ENCODE measurements at places on chromosomes 3 and 15.
A peak's percentile ranks its signal among the peaks of the same experiment; 100 is the strongest.

DNA sequence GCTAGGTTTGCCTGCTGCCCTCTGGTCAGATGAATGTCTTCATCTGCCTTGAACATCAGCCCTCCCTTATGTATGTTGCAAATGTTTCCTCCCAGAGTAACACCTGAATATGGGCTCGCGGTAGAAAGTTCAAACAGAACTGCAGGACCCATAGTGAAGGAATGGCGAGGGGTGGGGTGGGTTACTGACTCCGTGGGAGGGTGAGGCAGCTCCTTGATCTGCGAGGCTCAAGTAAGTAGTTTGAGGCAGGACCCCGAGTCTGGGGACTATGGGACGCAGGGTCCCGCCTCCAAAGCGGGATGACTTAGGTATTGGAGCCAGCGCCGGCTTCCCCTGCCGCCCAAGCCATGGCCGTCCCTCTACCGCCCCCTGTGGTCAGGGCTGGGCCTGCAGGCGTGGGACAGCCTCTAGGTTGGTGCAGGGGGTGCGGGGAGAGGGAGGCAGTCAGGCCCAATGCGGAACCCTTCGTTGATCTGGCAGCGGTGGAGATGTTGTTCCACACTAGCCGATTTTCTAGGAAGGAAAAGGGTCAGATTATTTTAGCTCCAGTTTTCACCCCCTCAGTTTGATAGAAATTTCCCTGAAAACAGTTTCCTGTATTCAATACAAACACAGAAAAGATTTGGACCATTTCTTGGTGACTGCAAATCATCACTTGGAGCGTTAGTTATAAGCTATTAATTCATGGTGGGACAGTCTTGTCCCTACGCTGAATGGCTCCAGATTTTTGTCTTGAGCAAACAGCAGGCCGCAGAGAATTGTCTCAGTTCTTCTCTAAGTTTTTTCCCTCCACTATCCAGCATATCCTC lies 72.3 kb downstream of the CORO2B start:
- DNase-seq = no peak

DNA sequence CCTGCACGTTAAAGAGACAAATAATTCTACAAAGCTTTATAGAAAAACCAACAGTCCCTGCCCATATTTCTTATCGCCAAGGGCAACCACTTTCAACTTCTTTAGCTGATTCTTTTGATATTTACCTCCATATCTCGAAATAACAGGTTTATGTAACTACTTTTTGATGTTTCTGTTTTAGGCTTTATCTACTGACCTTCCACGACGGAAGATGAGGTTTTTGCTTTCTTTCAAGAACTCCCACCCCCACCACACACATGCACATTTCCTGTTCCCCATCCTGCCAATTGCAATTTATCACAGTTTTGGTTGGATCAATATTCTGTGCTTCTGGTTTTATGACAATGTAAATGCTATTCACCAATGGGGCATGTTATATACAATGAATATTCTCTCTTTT lies 330.4 kb upstream of the ICE2 start:
- no peak for DNase-seq

- no peak for DNase-seq
Observed at GRCh38 chr3:107431246-107432012, 54.2 kb downstream of the CCDC54 start.

- no peak for DNase-seq
Observed at GRCh38 chr3:54681706-54682105, 246.2 kb downstream of the LRTM1 start.

DNA sequence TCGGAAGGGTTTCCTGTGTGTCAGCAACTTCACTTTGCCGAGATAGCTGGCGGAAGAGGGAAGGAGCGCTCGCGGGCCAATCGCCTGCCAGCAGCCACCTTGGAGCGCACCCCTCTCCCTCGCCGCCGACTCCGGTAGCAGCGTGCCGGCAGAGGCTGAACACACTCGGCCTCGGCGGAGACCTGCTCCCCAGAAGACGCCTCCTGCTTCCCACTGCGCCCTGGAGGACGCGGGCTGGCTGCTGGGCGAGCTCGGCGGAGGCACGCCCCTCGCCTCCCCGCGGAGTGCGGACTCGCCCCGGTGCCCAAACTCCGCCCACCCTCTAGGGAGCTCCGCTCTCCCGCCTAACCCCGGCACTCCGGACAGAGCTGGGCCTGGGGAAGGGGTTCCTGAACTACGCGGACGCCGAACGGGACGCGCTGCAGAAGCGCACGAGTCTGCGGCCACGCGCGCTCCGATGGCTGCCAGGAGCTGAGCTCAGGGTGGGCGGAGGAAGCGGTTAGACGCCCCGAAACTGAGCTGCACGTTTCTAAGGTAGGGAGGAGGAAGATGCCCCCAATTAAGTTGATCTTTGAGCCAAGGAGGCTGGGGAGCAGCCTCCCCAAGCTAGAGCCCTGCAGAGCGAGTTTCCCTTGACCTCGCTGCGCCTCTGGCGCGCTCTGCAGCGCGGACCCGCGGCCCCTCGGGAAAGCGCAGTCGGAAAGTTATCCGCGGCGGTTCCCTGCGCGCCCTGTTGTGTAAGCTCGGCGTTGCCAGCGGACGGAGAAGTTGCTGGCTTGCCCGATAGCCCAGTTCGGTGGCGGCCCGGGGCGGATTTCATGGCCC lies at the start of gene P2RY1:
P2RY1 (plus strand) TSS at position 356 of the 825 bp plus-strand sequence. CDS start 652 bp downstream, outside the sequence.
- DNase-seq = peak; percentile 67

DNA sequence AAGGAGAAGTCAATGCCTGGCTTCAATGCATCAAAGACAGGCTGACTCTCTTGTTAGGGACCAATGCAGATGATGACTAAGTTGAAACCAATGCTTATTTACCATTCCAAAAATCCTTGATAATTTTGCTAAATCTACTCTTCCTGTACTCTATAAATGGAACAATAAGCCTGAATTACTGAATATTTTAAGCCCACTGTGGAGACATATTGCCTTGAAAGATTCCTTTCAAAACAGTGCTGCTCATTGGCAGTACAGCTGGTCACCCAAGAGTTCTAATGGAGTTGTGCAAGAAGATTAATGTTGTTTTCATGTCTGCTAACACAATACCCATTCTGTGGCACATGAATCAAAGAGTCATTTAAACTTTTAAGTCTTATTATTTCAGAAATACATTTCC lies 181.0 kb upstream of the CBLB start:
- DNase-seq = no peak

- DNase-seq = no peak
Observed at GRCh38 chr3:45953536-45953935, 10.3 kb downstream of the CXCR6 start.

DNA sequence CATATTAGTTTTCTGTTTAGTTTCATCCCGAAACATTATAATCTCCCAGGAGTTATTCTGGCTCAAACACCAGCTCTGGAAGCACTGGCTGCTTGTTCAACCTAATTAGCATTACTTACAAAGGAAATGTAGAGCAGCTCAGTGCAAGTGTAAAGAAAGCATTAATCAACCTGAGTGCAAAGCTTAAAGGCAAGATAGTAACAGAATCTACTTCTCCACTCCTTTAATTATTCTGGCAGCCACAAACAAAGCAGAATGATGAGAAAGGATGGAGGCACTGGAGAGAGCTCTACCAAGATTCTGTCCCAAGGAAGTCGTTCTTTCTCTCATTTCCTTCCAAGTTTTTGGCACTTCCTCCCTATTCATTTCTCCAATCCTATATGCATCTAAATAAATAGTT lies 1384.0 kb downstream of the ZPLD1 start:
- DNase-seq = no peak

DNA sequence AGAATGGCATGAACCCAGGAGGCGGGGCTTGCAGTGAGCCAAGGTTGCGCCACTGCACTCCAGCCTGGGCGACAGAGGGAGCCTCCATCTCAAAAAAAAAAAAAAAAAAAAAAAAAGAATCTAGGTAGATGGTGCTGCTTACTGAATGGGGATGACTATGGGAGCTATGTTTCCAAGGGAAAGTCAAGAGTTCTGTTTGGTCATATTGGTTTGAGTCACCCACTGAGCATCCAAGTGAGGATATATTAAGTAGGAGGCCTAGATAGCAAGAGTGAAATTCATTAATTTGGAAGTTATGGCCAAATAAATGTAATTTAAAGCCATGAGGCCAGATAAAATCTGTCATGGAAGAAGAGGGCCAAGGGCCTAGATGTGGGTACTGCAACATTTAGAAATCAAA lies 9.0 kb upstream of the UACA start:
- no peak for DNase-seq

GRCh38 chr15:23035964-23036566 lies 3.3 kb downstream of the TUBGCP5 start:
- no peak for DNase-seq

DNA sequence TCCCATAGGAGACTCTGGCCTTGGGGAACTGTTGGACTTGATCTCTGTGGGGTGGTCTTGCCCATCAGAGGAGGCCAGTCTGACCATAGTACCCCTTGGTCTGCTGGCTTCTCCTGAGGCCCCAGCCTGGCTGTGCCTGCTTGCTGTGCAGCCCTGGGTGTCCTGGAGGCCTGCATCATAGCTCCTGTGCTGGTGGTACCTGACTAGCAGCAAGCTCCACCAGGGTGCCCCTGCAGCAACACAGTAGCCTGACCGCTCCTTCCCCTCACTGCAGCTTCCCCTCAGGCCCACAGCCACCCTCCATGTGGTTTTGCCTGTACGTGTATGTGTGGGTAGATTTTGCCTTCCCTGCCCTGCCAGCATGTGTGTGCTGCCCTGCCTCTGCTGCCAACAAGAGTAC lies 85.6 kb upstream of the TTC14 start:
- no peak for DNase-seq

DNA sequence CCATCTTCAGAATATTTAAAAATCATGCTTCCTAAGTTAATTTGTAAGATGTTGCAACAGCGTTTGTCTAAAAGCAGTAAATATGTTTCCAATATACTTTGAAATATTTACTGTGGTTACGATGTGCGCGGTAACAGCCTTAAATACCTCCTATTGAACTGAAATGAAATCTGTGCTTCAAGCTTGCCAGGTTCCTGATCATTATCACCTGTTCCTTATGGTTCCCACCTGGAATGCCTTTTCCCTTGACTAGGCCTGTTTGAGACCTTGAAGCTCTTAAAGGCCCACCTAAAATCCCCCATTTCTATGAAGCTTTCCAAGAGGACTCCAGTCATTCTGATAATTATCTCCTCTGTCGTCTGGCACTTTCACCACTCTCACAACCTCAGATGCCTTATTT lies 146.7 kb downstream of the NAALADL2 start:
- DNase-seq = no peak

DNA sequence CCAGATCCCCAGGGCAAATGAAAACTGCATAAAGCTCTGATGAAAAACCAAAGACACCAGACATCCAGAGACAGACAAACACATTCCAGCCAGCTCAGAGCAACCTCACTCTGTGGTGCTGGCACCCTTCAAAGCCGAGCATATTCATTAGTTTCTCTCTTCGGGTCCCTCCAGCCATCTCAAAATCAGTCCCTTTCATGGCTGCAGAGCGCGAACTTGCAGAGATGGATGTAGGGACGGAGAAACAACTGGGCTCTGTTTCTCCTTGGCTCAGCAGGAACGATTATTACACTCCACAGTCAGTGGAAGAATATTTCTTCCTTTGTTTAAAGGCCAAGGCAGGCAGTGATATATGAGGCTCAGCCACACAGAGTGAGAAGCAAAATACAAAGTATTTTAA lies 50.4 kb upstream of the SYN2 start:
- DNase-seq = no peak
